ENCODE measurements at places on chromosomes 2 and 18. TPM values are rescaled to one million over a fixed set of nuclear protein-coding genes. Genes with fewer than 3 reads are reported as not detected.

The STPG4 gene
- 6.9 TPM for total RNA-seq

The GPR155 gene
- not detected for total RNA-seq

The SIX3 gene
- total RNA-seq: not detected

The LRP2 gene
- total RNA-seq: not detected

The MC5R gene
- total RNA-seq: 0.47 TPM

The GAREM1 gene
- total RNA-seq: 5.6 TPM

Measured in HT-29 (cell line).